Endodermal cell (in vitro differentiated cells): ENCODE measurements at places on chromosomes 4 and X.

GRCh38 chrX:152642931-152643564 is 5.4 kb downstream of the GABRQ start:
- DNase-seq, result no peak

DNA sequence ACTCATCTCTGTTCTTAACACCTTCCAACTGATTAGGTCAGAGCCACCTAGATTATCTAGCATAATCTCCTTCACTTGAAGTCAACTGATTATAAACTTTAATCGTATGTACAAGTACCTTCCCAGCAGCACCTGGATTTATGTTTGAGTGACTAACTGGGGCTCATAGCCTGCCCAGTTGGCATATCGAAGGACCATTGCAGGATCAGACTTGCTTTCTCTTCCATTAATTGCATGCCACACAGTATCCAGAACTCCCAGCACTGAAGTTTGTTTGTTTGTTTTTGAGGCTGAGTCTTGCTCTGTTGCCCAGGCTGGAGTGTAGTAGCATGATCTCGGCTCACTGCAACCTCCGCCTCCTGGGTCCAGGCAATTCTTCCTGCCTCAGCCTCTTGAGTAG is 27.9 kb downstream of the GRK4 start:
- DNase-seq, result no peak

DNA sequence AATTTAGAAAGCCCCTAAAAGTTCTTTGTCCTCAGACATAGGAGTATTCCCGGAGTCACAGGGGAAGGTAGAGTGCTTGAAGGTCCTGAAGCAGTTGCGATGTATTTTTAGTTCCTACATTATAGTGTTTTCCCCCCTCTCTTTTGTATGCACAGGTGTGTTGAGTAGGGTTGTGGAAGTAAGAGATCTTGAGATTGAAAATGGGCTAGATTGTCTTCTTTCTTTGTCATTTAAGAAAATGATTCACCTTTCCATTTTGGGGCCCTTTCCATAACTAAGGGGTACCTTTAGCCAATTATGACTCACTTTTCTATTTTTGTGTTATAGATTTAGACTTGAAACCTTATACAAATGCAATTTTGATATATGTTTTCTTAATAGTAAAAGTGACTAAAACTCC is 75.8 kb upstream of the AFF2 start:
- no peak for DNase-seq

- no peak for DNase-seq
These were observed 53.9 kb upstream of the ATP8A1 start for GRCh38 chr4:42710761-42711160.

GRCh38 chr4:109912706-109913595 is at the start of gene EGF:
Gene EGF (plus strand): TSS chr4:109912883. CDS start chr4:109913336, 453 bp downstream.
- DNase-seq, result peak; percentile 63

DNA sequence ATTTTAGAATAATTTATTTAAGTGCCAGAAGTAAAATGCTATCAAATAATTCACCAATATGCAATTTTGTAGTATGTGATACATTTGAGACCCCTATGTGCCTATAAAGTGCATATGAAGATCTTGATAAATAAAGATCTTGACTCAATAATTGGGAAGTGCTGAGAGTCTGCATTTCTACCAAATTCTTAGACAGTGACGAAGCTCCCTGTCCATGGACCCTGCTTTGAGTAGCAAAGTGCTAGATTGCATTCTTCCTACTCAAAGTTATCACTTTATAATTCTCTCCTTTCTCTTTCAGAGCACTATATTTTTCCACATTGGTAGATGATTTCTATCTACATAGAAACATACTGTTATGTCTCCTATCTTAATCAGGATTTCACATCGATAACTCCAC is 1393.9 kb downstream of the ARAP2 start:
- DNase-seq, result no peak

DNA sequence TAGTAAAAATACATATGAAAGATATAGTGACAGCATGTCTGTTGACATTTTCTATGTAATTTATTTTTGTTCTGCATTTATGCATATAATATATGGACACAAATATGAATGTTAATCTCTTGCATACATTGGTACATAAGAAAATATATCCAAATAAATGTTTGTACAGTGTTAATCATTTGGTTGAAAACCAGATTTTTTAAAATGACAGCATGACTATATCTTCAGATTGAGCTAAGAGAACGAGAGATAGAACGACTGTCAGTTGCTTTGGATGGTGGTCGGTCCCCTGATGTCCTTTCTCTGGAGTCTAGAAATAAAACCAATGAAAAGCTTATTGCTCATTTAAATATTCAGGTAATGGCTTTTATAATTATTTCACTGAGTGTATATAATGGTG is 15.3 kb downstream of the CEP135 start:
- DNase-seq, result no peak
